Progenitor cell of endocrine pancreas (in vitro differentiated cells): ENCODE measurements at places on chromosomes 6 and 20.
A peak's percentile ranks its signal among the peaks of the same experiment; 100 is the strongest.

- DNase-seq = no peak
Observed at GRCh38 chr6:157853902-157854502, 31.0 kb downstream of the SNX9 start.

DNA sequence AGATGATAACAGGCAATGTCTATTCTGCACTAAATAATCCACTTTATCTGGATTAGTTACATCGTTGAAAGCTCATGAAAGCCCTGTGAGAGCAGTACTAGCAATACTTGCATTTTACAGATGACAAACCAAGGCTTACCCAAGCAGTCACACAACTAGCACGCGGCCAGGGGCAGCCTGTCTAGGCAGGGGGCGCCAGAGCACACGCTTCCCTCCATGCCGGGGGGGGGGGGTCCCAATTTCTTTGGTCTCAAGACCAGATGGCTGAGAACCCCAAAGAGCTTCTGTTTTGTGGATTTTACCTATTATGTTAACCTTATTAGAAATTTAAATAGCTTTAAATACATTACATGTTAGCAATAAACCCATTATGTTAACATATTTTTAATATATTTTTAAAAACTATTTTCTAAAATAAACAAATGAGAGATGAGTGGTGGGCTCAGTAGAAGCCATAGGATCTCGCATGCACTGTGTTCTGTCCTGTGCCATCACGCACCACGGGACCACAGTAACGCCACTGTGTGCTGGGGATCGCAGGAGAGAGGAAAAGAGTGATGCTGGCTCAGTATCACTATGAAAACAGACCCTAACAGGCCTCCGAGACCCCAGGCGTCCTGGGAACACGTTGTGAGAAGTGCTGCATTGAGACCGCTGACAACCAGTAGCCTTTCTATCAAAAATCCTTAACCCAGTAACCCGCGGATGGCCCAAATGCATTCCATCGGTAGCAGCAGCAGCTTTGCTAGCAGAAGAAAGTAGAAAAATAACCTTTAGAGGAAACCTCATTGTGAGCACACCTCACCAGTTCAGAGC is 5.3 kb upstream of the PRR18 start:
- no peak for DNase-seq

GRCh38 chr6:159966339-159966738 is 2.5 kb upstream of the IGF2R start:
- no peak for DNase-seq

DNA sequence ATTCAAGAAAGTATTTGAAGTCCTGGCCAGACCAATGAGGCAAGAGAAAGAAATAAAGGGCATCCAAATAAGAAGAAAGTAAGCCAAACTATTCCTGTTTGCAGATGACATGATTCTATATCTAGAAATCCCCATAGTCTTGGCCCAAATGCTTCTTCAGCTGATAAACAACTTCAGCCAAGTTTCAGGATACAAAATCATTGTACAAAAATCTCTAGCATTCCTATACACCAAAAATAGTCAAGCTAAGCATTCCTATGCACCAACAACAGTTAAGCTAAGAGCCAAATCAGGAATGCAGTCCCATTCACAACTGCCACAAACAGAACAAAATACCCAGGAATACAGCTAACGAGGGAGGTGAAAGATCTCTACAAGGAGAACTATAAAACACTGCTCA is 60.1 kb upstream of the PHIP start:
- no peak for DNase-seq

DNA sequence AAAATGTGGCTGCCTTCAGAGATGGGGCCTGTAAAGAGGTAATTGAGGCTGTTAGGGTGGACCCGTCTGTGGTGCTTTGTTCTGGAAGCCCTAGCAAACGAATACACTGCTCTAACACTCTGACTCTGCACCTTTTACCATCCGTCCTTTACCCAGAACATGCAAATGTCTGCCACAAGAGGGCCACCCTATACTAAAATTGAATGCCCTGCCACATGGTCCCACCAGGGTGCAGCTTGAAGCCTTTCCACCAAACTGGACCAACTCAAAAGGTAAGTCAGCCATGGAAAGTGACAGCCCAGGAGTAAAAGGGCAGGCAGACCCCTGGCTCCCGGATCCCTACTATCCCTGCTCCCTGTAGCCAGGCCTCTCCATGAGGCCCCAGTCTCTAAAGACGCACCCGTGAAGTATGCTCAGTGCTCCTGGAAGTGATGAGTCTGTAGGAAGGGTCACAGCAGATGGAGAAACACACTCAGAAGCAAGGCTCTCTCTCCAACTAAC is 5.8 kb upstream of the BFSP1 start:
- DNase-seq = peak; percentile 59

DNA sequence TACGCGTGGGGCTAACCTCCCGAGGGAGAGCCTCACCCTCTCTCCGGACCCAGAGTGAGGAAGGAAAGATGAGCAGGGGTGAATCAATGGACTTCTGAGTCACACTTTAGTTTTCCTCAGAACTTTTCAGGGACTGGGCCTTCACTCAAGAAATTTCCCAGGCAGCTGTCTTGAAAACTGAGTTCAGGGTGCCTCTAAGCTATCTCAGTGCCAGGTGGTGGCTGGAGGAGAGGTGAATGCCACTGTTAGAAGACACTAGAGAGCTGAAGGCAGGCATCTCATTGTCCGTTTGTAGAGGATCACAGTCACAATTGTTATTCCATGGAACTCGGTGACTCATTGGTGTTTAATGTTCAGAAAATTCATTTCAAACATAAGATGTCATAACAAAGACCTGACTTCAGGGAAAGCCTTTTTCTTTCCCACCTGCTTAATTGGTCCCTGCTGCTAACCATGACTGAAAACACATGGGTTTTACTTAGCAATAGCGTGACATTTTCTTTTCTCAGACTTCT is 5.3 kb upstream of the SERPINB6 start:
- no peak for DNase-seq

DNA sequence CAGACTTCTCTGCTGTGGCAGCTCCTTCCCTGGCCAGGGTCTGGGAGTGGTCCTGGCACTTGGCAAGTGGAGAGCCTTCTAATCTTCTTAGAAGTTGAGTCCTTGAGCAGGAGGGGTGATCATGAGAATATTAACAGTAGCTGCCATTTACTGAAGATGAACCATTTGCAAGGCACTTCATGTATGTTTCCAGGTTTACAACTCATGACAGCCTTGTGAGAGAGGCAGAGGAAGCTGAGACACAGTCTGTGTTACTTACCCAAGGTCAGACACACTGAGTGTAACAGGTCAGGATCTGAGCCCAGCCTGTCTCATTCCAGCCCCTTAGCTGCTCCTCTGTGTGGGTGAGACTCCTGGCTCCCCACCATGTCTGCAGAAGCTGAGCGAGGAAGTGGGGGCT is 45.5 kb upstream of the SRF start:
- no peak for DNase-seq

- no peak for DNase-seq
Observed at GRCh38 chr6:158409451-158409850, 97.2 kb downstream of the TULP4 start.

- no peak for DNase-seq
Observed at GRCh38 chr6:34424200-34425131, 1.4 kb downstream of the RPS10 start.

DNA sequence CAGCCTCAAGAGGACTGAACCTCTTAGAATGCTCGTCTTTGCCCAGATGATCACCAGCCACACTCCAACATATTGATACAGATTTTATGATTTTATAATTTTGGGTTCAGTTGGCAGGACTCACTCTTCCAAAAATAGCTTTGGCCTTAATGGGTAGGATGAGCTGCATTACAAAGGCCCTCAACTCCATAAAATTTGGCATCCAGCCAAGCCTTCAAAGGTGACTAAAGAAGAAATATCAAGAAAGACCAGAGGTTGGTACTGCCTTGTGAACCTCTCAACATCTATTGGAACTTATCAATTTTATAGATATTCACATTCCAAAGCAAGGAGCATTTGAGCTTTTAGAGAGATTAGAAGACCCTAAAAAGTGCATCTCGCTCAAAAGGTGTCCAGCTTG is 48.4 kb upstream of the SNAP25 start:
- no peak for DNase-seq

DNA sequence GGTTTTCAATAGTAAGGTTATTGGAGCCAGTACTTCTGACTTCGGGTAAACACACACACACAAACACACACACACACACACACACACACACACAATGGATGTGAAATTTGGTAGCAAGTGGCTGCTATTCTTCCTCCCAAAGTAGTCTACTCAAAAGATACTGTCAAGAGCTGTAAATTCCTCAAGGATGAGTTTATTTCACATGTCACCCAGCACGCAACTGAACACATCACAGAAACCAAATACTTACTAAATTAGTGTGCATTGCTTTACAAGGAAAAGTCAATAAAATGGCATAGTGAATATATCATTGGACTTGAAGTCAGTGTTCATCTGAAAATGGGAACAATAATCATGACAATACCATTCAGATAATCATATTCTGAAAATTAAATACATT is 32.9 kb downstream of the MMUT start:
- no peak for DNase-seq

DNA sequence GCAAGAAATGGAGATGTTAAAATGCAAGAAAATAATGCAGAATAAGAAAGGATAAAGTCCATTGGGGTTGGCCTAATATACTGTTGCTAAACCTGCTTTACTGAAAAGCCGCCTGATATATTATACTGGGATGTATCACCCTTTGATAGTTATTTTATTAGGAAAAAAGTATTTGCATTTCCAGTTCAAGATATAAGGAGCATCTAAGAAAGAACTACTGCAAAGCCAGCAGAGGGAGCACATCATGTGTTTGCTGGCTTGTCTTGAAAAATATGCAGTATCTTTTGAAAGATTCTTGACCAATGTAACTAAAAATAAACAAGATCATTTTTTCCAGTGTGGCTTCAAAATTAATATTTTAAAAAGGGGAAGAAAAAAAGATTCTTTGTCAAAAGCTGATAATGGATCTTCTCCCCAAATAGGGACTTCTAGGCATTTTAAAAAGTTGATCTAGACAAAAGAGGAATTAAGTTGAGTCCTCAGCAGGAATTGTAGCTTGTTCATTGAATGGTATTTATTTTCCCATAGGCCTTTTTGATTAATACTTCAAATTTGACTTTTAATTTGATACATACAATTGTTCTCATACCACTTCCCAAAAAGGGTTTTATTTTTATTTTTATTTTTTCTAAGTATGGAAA is 214.9 kb downstream of the ZFAND3 start:
- DNase-seq = no peak

- peak; percentile 22 for DNase-seq
Observed at GRCh38 chr6:22828179-22829062, 259.1 kb downstream of the HDGFL1 start.

DNA sequence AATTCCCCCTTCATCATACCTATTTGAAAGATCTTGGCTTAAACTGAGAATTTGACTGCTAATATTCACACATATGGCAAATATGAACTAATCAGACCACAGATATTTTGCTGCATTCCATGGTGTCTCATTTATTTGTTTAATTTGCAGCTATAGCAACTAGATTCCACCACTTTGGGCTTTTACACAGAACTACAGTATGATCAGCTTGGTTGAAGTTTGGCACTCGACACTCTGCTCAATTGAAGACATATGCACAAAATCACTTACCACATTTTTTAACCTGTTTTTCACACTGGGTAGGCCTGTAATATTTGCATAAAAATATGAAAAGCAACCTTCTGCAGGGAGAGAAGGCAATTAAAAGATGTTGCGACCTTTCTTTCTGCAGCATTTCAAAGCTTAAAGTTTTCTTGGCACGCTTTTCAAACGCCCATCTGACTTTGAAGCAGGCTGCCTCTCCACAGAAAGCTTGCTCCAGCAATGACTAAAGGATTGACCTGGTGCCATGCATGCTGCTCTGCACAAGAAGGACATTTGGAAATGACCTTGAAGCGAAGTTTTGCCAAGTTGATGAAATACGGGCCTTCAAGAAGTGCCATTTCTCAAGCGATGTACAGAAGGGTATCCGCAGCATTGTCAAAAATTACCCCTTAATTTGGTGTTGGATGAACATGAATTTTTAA is 126.7 kb downstream of the AIG1 start:
- no peak for DNase-seq

- no peak for DNase-seq
Observed at GRCh38 chr6:136465766-136466303, 84.4 kb downstream of the MAP7 start.

DNA sequence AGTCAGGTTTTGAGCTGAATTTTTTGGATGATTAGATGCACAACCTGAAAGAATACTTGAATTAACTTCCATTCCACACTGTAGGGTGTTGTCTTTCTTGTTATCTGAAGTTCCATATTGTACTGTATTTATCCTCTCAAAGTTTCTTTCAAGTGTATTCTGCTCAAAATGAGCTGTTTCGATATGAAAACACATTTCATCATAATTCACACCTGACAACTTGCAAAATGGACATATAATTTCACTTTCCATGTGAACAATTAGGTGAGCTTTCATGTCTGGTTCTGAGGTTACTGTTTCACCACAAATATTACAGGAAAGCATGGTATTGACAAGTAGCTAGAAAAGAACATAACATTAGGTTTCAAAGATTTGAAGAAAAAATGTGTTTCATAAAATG is 1.7 kb downstream of the ZUP1 start:
- DNase-seq = no peak

GRCh38 chr20:13877793-13878192 is 93.0 kb downstream of the NDUFAF5 start:
- DNase-seq = no peak

GRCh38 chr6:104730450-104730849 is 129.3 kb downstream of the HACE1 start:
- no peak for DNase-seq

- no peak for DNase-seq
Observed at GRCh38 chr20:23881371-23881770, 1.8 kb upstream of the CST5 start.

DNA sequence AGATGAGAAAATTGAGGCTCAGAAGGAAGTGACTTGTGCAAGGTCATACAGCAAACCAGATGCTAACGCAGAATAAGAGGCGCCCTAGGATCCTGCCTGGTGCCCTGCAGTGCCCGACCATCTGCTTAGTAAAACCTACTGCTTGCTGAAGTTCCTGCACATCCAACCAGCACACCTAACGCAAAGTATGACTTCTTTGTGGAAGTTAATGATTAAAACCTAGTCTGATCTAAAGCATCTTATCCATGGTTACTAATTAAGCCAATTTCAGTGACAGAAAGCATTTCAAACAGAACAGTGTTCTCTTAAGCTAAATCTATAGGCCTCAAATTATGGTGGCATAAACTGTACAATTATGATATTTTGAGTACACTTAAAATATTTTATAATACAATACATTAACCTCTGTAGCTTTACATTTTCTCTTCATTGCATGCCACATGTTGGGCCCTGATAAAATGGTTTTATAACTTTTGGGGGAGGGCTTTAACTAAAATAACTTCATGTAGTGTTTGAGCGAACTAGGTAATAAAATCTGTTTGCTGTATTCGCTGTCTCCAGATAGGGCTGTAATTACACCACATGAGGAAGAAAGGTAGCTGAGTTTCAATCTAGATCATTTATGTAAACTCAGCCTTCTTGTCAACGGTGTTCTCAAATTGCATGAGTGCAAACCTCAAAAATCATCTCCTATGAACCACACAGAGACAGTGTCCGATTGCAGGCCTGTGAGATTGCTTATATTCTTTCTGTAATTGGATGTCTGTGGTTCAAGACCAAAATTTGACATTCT is 37.5 kb upstream of the BEND3 start:
- no peak for DNase-seq

- no peak for DNase-seq
Observed at GRCh38 chr20:38406476-38406875, 28.7 kb downstream of the SNHG17 start.

- DNase-seq = no peak
Observed at GRCh38 chr6:103534095-103534494, 1325.6 kb downstream of the HACE1 start.

- no peak for DNase-seq
Observed at GRCh38 chr6:109478222-109478805, 4.7 kb downstream of the ZBTB24 start.
